Camera-type eye (tissue), 1 donor: ENCODE measurements at places on chromosomes 11 and 22. TPM values are rescaled to one million over a fixed set of nuclear protein-coding genes. Genes with fewer than 3 reads are reported as not detected.

OR52A1 gene
- total RNA-seq: not detected

NOX4 gene
- total RNA-seq: 8.2 TPM

PANX2 gene
- 2.4 TPM for total RNA-seq

GTPBP1 gene
- 79.7 TPM for total RNA-seq

BCO2 gene
- total RNA-seq: 16.1 TPM

TMEM86A gene
- total RNA-seq: 7.3 TPM

KBTBD3 gene
- 20.5 TPM for total RNA-seq

CASP5 gene
- not detected for total RNA-seq

ZBED5 gene
- 89.7 TPM for total RNA-seq

NLRP10 gene
- total RNA-seq: not detected

KRTAP5-11 gene
- total RNA-seq: not detected

KRTAP5-7 gene
- not detected for total RNA-seq

MUC2 gene
- not detected for total RNA-seq

PLAAT5 gene
- total RNA-seq: 2.7 TPM

SSTR3 gene
- total RNA-seq: 0.11 TPM

ANKK1 gene
- 0.33 TPM for total RNA-seq

CST6 gene
- not detected for total RNA-seq

SLCO2B1 gene
- total RNA-seq: 9.3 TPM

OR52I1 gene
- total RNA-seq: not detected

SYT7 gene
- total RNA-seq: 27.4 TPM

IGF2 gene
- total RNA-seq: 458 TPM

OVOL1 gene
- total RNA-seq: 0.49 TPM

CCDC90B gene
- total RNA-seq: 74.0 TPM

ACR gene
- total RNA-seq: not detected

NF2 gene
- total RNA-seq: 40.9 TPM

TPP1 gene
- total RNA-seq: 65.5 TPM

PANX3 gene
- not detected for total RNA-seq

RBMXL2 gene
- not detected for total RNA-seq

GAL3ST1 gene
- 2.7 TPM for total RNA-seq

DEAF1 gene
- 31.4 TPM for total RNA-seq

CALCA gene
- not detected for total RNA-seq

TANGO2 gene
- 29.8 TPM for total RNA-seq

SNX19 gene
- 83.2 TPM for total RNA-seq

C11orf21 gene
- total RNA-seq: 1.3 TPM

SPDYC gene
- total RNA-seq: not detected

UPK3A gene
- 0.49 TPM for total RNA-seq

DDX17 gene
- 941 TPM for total RNA-seq

FAM181B gene
- 1.8 TPM for total RNA-seq

OR51B4 gene
- not detected for total RNA-seq

FDXACB1 gene
- total RNA-seq: 4.9 TPM

CPT1B gene
- 15.6 TPM for total RNA-seq

H19 gene
- 3,111 TPM for total RNA-seq

HTR3B gene
- total RNA-seq: not detected

ZNF70 gene
- total RNA-seq: 11.4 TPM

TBX10 gene
- total RNA-seq: not detected

IL10RA gene
- total RNA-seq: 4.2 TPM

SCGB1D2 gene
- total RNA-seq: not detected

OR51B5 gene
- 0.99 TPM for total RNA-seq

MPEG1 gene
- 9.2 TPM for total RNA-seq

RAB38 gene
- total RNA-seq: 23.6 TPM

NCAM1 gene
- 447 TPM for total RNA-seq

KCNJ1 gene
- total RNA-seq: not detected
